ENCODE measurements at places on chromosomes 6 and 20. TPM values are rescaled to one million over a fixed set of nuclear protein-coding genes. Genes with fewer than 3 reads are reported as not detected.

DNA sequence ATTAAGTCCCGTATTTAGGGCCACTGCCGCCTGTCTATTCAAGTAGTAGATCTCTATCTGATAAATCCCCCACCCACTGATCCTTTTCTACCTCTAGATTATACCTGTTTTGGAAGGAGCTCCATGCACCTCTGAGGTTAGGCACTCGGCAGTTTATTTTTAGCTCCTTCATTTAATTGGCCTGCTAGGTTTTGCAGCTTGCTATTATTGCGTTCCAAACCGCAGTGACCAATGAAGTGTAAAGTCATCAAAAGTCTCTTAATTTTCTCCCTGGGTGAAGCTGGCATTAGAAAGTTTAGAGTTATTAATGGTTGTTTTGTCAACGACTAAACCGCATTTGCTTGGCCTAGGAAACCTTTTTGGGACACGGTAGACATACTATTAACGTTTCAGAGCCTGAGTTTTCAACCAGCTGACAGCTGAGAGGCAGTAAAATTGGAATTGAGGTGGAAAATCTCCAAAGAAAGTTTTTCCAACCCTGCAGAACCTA, 60.0 kb downstream of the RFPL4B start:
- H3K27me3 ChIP-seq: peaks cover 19% of the 10 kb centered on the region
- no peak overlapping the region for H3K4me3 ChIP-seq
- no peak overlapping the region for H3K27ac ChIP-seq
- H3K4me1 ChIP-seq: no peaks in the 10 kb centered on the region
- no peak for DNase-seq

DNA sequence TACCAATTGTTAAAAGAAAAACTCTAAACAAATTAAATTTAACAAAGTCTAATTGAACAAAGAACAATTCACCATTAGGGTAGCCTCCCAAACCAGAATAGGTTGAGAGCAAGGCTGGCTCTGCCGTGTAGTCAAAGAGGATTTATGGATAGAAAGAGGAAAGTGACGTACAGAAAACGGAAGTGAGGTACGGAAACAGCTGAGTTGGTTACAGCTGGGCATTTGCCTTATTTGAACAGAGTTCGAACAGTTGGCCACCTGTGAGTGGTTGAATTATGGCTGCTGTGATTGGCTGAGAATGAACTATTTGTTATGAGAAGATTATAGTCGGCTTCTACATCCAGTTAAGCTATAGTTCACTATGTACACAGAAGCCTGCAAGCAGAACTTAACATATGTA, 18.5 kb upstream of the ISM1 start:
- H3K27ac ChIP-seq: no peak overlapping the region
- H3K36me3 ChIP-seq: peaks cover 8% of the 10 kb centered on the region
- H3K27me3 ChIP-seq: peaks cover 4% of the 10 kb centered on the region
- no peak overlapping the region for H3K4me3 ChIP-seq

DNA sequence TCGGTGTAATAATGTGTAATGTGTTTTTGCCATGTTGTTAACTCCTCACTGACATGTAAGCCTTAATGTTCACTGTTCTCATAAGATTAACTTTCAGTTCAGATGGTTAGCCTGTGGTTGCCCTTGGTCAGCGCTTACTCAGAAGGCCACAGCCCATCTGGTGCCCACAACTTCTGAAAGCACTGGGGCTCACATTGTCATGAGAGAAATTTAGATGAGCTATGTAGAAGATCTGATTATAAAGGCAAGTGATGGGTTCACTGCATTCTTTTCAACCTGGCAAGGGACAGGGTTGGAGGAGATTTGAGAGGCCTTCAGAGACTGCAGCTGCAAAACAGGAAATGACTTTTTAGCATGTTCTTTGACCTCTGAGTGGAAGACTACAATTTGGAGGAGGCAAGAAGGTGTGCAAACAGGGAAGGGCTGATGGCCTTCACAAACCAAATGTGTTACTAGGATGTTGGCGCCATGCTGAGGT, 242.3 kb upstream of the SUPT3H start:
- H3K27me3 ChIP-seq: no peaks in the 10 kb centered on the region
- no peak overlapping the region for H3K27ac ChIP-seq
- H3K4me3 ChIP-seq: peak overlapping the region; percentile 13

GRCh38 chr20:44056010-44056698, 130.8 kb downstream of the JPH2 start:
- no peak overlapping the region for H3K4me3 ChIP-seq
- H3K27me3 ChIP-seq: no peaks in the 10 kb centered on the region
- no peak overlapping the region for H3K27ac ChIP-seq
- no peak for DNase-seq

DNA sequence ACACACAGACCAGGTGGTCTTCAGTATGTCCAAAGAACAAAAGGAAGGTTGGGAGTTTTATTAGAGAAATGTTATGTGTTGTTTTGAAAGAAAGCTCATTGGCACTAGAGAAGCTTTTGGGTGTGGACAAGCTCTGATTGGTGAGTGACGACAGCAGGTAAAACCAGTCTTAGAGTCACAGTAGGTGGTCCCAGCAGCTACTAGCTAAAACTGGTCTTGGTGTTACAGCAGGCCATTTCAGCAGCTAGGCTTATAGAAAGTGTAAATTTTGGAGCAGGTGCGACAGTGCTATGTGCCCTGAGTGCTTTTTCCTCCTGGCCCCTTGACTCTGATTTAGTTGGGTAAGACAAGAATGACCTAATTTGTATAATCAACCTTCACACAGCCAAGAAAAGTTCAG, 3.6 kb downstream of the CLDN20 start:
- peaks cover 3% of the 10 kb centered on the region for H3K4me1 ChIP-seq
- DNase-seq: no peak
- H3K27ac ChIP-seq: no peak overlapping the region
- no peak overlapping the region for H3K4me3 ChIP-seq
- H3K36me3 ChIP-seq: peaks cover 8% of the 10 kb centered on the region

- no peak overlapping the region for H3K27ac ChIP-seq
- DNase-seq: peak; percentile 9
- H3K36me3 ChIP-seq: no peaks in the 10 kb centered on the region
Measured at GRCh38 chr6:135145063-135145800, 35.9 kb upstream of the MYB start.

- DNase-seq: no peak
- H3K4me3 ChIP-seq: no peak overlapping the region
- H3K36me3 ChIP-seq: no peaks in the 10 kb centered on the region
- peaks cover 16% of the 10 kb centered on the region for H3K4me1 ChIP-seq
Measured at GRCh38 chr20:20551409-20551808, 161.0 kb downstream of the RALGAPA2 start.

DNA sequence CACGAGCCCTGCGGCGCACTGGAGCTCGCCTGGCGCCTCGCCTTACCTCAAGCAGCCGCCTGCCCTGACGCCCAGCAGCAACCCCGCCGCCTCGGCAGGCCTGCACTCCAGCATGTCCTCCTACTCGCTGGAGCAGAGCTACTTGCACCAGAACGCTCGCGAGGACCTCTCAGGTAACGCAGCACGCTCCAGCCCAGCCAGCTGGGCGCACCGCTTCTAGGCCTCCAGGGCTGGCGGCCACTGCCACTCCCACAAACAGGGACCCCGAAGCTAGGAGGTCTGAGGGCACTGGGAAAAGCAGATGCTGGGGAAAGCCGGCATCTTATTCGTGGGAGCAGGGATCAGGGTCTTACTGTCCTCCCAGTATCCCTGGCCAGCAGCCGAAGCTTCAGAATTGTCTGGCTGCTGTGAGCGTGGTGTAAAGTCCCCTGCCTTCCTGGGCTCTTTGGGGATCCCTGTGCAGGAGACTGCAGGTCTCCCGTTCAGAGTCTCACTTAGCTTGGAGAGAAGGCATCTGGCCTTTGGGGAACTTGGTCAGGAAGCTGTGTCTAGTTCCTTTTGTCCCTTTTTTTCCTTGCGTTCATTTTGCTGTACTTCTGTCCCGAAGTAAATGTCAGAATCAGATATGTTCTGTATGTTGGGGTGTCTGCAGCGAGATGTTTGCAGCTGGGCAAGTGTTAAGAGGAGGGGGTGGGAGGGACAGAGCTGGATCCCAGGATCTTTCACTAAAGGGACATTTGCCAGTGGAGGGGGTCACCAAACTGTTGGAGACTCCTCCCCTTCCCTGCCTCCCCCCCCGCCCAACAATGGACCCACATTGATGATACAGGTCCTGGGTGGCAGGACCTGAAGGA, 1.8 kb downstream of the FOXF2 start:
- peaks cover 64% of the 10 kb centered on the region for H3K27me3 ChIP-seq
- H3K27ac ChIP-seq: no peak overlapping the region

DNA sequence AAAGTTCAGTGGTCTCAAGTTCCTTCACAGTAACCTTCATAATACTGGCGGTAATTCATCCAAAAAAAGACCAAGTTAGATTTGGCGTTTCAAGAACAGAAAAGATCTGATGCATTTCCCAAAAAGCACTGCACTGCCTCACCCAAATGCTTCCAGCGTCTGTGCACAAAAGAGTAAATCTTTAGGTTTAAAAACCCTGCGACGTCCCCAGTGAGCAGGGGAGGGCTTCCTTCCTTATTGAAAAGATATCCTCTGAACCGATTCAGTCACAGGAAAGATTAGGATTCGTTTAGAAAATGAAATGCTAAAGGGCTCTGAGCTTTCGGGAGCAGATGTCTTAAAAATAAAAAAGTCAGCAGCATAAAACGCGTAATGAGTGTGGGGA, 654 bp downstream of the TBC1D7 start:
- H3K4me3 ChIP-seq: peak overlapping the region; percentile 97
- no peaks in the 10 kb centered on the region for H3K27me3 ChIP-seq
- peak overlapping the region; percentile 99 for H3K27ac ChIP-seq
- H3K36me3 ChIP-seq: peaks cover 11% of the 10 kb centered on the region

- H3K27me3 ChIP-seq: peaks cover 54% of the 10 kb centered on the region
- H3K27ac ChIP-seq: no peak overlapping the region
- DNase-seq: no peak
- peaks cover 32% of the 10 kb centered on the region for H3K4me1 ChIP-seq
Measured at GRCh38 chr20:52103913-52104545, 87.5 kb downstream of the ZFP64 start.

DNA sequence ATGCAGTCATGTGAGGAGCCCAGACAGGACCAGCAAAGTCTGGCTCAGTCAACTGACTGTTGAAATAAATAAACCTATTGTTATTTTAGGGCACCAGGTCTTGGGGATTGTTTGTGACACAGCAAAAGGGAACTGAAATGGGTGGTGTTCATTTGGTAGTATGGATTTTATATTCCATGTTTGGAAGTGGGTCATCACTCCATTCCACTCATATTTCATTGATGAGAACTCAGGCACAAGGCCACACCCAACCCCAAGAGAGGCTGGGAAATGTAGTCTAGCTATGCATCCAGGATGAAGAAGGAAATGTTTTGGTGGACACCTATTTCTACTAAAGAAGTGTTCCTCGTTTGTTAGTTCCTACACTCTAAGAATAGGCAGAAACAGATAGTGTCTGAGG, 64.9 kb upstream of the BTBD3 start:
- no peaks in the 10 kb centered on the region for H3K4me1 ChIP-seq
- H3K4me3 ChIP-seq: no peak overlapping the region
- no peak for DNase-seq
- H3K27me3 ChIP-seq: peaks cover 5% of the 10 kb centered on the region
- H3K36me3 ChIP-seq: no peaks in the 10 kb centered on the region
- no peak overlapping the region for H3K27ac ChIP-seq

GRCh38 chr6:43481075-43481474, 3.7 kb downstream of the TJAP1 start:
- peaks cover 46% of the 10 kb centered on the region for H3K4me1 ChIP-seq
- no peaks in the 10 kb centered on the region for H3K27me3 ChIP-seq
- H3K4me3 ChIP-seq: no peak overlapping the region

- H3K27me3 ChIP-seq: no peaks in the 10 kb centered on the region
- no peaks in the 10 kb centered on the region for H3K36me3 ChIP-seq
- H3K4me3 ChIP-seq: no peak overlapping the region
- peaks cover 36% of the 10 kb centered on the region for H3K4me1 ChIP-seq
Measured at GRCh38 chr20:41242352-41242751, 75.2 kb downstream of the ZHX3 start.

Gene PKIB
- polyA plus RNA-seq: not detected

Gene TMEM151B
- polyA plus RNA-seq: not detected

Gene C4A
- 0.29 TPM for polyA plus RNA-seq

Gene EYA2
- polyA plus RNA-seq: not detected

Gene COL12A1
- polyA plus RNA-seq: not detected

Gene TRIM40
- not detected for polyA plus RNA-seq

Gene COL10A1
- 0.18 TPM for polyA plus RNA-seq

Gene AHCY
- polyA plus RNA-seq: 35.2 TPM

Data from naive B cell (primary cell).